Activated T-helper 1 cell treated with Interleukin-2 at 50 U/mL for 16 hours (primary cell): ENCODE measurements at places on chromosomes 11 and 22.

- no peak for DNase-seq
Observed at GRCh38 chr11:48008951-48009270, 28.6 kb downstream of the PTPRJ start.

- DNase-seq, result no peak
Observed at GRCh38 chr22:26615149-26615548, 2.7 kb downstream of the CRYBB1 start.

GRCh38 chr11:8640267-8640906 is 42.1 kb downstream of the TRIM66 start:
- DNase-seq, result no peak

DNA sequence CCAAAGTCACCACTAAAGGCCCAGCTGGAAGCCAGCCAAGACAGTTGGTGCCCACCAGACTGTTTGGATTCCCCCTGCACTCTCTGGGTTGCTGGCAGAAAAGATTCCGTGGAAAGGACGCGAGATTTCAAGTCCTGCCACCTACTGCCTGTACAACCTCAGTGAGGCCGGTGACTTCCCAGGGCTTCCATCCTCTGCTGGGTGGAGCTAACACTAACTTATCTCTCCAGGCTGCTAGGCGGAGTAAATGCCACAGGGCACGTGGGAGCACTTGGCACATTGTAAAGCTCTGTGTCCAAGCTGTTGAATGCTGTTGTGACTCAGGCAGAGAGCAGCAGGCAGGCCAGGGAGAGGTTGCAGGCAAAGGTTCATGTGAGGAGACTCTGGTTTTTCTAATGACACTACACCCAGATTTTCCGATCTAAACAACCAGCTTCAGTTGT is 50.9 kb upstream of the CDON start:
- no peak for DNase-seq

DNA sequence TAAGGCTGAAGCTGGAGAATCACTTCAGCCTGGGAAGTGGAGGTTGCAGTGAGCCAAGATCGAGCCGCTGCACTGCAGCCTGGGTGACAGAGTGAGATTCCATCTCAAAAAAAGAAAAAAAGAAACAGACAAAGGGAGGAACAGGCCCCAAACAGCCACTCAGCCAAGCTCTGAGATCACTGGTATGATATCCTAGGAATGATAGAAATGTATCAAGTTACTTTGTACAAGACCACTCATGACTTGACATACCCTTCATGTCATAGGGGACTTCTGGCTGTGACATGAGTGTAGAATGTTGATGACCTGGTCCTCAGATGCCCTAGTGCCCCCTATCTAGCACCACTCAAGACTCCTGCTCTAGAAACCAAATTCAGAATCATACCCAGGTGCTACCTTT is 216.5 kb downstream of the NAV2 start:
- DNase-seq, result no peak

DNA sequence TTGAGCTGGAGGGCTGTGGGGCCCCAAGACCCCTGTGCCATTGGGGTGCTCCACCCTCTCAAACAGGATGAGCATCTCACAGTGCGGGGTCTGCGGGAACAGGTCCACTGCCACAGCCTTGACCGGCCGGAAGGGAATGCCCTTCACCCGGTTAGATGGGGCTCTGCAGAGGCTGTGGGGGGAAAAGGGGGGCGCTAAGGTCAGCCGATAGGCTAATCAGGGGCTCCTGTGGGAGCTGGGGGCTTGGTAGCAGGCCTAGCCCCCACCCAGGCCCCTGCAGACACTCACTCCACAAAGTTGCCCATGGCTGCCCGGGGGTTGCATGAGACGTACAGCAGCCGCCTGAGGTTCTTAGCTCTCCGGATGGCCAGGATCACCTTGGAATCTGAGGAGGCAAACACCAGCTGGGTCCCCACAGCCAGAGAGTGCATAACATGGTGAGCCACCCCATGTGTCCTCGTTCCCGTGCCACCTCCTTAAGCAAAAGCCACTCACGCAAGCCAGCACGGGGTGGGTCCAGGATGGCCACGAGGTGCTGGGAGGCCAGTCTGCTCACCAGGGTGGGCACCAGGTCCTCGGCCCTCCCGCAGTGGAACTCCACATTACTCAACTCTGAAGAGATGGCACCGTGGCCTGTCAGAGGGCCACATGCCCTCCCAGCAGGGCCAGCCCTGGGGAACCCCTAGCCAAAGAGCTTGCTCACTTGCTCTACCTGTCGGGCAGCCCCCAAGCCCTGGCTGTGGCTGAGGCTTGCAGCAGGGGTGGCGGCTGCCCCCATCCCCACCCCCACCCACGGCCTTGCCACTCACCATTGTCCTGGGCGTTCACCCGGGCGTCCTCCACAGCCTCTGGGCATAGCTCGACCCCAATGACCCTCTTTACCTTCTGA is 3.0 kb upstream of the RANBP1 start:
- DNase-seq, result no peak

DNA sequence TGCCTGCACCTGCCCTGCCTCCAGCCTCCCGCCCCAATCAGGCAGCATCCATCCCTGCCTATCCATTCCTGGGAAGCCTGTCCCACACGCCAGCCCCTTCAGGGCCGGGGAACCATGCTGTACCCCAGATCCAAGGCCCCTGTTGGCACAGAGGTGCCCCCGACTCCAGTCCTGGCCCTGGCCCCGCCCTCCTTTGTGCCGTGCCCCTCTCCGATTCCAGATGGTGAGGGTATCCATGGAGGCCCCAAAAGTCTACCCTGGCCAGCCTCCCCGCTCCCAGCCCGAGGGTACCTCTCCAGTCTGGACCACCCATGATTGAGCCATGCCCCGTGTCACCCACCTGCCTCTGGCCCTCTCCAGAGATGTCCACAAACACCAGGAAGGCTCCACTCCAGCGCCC is 2.7 kb upstream of the TH start:
- no peak for DNase-seq

DNA sequence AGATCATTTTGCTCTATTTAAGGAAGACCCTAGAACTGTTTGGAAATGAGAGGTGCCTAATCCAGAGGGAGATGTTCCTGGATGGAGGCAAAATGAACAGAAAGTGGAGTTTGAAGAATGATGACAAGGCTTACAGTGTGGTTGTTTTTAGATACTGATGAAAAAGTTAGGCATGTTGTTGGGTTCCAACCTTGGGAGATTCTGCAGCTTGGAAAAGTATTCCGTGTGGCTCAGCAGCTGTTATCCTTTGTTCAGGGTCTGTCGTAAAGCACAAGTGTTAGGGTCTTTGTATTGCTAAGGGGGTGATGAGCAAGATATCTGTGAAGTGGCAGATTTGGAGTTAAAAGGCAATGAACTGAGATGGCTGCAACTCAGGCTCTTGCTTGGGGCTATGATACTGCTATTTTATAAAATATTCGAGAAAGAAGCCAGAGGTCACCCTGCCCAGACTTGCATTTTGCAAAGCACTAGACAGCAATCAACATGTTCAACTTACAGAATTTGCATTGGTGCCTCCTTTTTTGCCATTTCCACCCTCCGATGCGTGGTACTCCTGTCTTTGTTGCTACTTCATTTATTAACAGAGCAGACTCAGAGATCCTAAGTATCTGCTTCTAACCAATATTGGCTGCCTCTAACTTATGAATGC is 45.3 kb upstream of the POGLUT3 start:
- DNase-seq, result no peak

DNA sequence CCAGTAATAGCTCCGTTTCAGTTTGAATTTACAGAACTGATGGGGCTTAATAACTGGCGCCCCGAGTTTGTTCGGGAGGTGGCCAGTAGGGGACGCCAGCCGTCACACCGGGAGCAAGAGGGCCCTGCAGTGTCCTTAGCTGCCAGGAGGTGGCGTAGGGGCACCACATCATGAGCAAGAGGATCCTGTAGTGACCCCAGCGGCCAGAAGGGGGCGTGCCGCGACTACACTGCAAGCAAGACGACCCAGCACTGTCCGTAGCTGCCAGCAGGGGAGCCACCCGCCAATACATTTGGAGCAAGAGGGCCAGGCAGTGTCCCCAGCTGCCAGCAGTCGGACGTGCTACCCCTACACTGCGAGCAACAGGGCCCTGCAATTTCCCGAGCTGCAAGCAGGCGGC is 663.7 kb upstream of the B3GAT1 start:
- DNase-seq, result peak; percentile 19

DNA sequence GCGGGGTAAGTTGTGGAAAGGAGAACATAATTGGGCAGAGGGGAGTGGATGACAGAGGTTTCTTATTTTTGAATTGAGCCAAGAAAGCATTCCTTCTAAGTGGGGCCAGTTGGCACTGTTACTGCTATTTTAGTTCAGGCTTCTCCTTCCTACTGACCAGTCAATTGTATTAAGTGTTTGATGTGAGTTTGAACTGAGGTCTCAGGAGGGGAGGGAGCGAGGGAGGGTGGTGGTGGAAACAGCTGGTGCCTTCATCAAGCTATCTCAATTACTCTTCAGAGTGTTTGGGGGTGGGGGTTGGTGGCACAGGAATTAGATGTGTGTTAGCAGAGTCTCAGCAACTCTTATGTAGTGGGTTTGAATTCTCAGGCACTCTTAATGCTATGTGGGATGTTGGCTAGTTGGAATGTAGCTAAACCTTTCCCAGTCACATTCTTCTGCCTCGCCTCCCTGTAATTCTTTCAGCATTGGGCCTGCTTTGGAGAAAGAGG is 14.5 kb downstream of the CTNND1 start:
- no peak for DNase-seq

- no peak for DNase-seq
Observed at GRCh38 chr22:32717337-32718240, 83.9 kb upstream of the TIMP3 start.

DNA sequence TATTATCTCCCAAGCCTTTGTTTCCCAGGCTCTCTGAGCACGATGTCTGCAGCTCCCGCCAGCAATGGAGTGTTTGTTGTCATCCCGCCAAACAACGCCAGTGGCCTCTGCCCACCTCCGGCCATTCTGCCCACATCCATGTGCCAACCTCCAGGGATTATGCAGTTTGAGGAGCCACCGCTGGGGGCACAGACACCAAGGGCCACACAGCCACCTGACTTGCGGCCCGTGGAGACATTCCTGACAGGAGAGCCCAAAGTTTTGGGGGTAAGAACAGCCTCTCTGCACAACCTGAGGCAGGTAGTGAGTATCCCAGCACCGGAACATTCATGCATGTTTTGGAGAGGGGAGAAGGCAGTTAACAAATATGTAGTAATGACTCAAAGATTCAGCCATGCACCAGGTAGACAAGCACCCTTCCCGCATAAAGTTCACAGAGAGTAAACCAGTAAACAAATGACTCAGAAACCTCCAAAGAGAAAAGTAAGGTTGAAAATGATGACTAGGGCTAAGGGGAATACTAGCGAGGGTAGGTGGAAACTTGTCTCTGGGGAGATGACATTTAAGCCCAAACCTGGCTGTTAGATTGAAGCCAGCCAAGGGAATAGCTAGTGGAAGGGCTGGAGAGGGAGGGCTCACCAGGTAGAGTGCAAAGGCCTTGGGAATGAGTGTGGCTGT is 7.2 kb downstream of the MS4A15 start:
- no peak for DNase-seq

DNA sequence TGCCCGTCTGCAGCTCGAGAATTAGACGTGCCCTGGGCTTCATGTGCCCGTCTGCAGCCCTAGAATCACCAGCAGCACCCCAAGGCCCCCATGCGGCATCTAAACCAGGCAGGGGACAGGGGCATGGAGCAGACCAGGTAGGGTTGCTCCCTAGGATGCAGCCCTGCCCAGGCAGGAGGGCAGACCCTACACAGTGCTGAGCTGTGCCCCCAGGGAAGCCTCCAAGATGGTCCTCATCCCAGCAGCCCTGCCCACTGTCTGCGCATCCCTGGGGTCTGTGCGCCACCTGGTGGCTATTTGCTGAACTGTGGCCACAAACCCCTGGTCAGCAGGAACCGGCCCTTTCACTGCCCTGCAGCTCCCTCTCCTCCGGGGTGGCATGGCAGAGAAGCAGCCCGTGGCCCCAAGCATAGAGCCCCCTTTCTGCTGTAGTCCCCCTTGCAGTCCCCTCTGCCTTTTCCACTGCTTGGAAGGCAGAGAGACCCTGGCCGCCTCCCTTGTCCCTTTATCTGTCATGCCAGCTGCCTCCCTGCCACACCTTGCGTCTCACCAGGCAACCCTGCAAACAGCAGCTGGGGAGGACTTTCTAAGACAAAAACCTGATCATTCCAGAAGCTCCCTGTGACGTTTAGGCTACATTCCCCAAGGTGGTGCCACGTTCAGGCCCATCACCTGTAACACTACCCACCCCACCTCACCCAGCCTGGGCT is 86.6 kb downstream of the KCNQ1 start:
- peak; percentile 46 for DNase-seq

GRCh38 chr11:116333001-116333535 is 439.7 kb downstream of the BUD13 start:
- DNase-seq, result no peak

DNA sequence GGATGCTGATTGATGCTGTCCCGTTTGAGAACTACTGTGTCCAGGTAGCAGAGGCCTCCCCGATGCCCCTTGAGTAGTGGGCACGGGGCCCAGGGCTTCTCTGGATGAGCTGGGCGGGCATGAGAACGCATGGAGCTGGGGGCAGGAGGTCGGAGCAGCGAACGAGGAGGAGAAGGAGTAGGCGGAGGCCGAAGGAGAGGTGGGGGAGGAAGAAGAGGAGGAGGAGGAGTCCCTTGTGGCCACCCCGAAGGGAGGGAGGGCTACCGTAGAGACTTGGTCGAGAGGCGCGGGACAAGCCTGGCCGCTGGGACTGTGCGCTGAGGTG is 62.9 kb downstream of the CRYBB2 start:
- DNase-seq, result no peak

- no peak for DNase-seq
Observed at GRCh38 chr11:32118025-32118974, 27.4 kb downstream of the RCN1 start.

- no peak for DNase-seq
Observed at GRCh38 chr22:47888817-47889216, 1126.4 kb downstream of the TBC1D22A start.

- no peak for DNase-seq
Observed at GRCh38 chr22:28179392-28179791, 260.3 kb upstream of the PITPNB start.

GRCh38 chr11:46832511-46833214 is 13.4 kb downstream of the CKAP5 start:
- no peak for DNase-seq

DNA sequence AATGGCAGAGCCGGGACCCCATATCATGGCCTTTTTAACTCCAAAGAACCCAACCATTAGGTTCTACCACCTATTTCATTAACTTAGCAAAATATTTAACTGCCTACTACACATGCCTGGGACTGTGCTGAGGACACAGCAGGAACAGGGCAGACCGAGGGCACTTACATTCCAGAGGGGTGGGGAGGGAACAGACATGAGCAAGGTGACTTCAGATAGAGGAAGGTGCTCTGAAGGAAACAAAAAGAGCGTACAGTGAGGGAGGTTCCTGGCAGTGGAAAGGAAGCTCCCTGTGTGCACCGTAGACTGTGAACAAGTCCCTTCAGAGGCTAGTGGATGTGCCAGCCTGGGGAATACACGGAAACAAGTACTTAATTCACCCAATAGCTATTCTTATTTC is 82.8 kb downstream of the NAT10 start:
- DNase-seq, result no peak
